Colonic mucosa (tissue), 4 donors: ENCODE measurements at places on chromosomes 12 and 14. TPM values are rescaled to one million over a fixed set of nuclear protein-coding genes. Genes with fewer than 3 reads are reported as not detected.

ADAMTS20 gene
- total RNA-seq = not detected

DNA sequence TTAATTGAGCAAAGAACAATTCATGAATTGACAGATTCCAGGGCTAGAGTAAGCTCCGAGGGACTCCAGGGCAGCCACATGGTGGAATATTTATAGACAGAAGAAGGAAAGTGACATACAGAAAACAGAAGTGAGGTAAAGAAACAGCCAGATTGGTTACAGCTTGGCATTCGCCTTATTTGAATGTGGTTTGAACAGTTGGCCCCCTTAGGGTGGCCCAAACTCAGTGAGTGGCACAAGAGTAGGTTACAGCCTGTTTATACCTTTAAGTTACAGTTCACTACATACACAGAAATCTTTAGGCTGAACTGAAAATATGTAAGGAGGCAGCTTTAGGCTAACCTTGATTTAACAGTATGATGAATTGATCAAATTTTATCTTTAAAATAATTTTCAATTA, 174.5 kb upstream of the CNOT2 start:
- no peak for DNase-seq

DNA sequence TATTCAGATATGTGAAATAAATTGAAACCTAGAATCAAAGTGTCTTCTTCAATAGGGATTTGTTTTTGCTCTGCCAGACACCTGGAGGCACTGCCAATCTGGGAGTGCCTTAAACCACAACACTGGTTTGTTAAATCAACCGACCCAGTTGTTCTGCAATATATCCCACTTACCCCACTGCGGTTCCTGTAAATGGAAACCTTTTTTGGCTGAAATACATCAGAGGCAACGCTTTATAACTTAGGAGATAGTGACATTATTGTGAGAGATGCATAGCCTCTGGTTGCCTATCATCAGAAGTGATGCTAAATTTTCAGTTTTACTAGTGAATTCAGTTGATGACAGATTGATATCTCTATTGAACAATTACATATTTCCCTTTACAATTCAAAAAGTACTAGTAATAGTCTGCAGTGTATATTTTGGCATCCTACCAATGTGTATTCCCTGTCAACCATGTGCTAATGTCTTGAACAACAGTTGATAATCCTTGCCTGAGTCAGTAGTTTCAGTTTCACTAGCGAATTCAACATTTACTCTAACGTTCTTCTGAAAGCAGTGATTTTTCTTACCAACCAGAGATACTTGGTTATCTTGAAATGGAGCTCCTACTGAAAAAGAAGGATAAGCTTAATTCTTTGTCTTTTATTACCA, 30.5 kb downstream of the PPP2R5C start:
- DNase-seq = no peak

- peak; percentile 65 for DNase-seq
Observed at GRCh38 chr12:3202734-3203446, 125.7 kb downstream of the TSPAN9 start.

CINP gene
- 29.5 TPM for total RNA-seq

DNA sequence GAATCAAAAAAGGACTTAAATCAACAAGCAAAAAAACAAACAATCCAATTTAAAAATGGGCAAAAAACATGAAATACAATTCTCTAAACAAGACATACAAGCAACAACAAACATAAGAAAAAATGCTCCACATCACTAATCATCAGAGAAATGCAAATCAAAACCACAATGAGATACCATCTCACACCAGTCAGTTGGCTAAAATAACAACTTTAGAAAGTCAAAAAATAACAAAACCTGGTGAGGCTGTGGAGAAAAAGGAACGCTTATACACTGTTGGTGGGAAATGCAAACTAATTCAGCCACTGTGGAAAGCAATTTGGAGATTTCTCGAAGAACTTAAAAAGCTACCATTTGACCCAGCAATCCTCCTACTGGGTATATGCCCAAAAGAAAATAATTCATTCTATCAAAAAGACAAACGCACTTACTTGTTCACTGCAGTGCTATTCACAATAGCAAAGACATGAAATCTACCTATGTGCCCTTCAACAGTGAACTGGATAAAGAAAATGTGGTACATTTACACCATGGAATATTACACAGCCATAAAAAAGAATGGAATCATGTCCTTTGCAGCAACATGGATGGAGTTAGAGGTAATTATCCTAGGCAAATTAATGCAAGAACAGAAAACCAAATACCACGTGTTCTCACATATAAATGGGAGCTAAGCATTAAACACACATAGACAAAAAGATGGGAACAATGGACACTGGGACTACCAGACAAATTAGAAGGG, 26.9 kb downstream of the PRKD1 start:
- no peak for DNase-seq

DNA sequence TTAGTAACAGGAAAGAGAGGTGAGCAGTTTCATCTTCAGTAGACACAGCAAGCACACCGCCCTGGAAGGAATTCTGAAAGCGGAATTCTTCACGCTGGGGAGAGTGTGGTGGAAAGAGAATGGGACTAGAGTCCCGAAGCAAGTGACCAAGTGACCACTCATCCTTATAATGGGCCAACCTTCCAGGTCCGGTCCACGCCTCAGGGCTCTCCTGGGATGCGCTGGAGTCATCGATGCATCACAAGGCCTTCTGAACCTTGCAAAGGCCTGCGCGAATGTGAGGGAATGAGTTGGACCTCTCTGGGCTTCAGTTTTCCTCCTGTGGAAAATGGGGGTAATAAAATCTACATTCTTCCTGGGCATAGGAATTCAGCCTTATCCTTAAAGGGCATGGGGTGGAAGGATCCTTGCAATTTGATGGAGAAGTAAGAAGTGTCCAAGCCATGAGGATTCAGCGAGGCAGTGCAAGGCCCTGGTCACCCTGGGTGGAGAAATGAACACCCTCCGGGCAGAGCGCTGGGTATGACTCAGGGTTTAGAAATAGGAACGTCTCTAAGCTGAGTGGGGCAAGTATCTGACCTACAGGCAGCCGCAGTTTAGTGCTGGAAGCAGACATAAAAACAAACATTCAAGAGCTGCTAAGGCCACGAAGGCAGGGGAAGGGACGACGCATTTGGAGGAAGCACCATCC, 97.7 kb downstream of the SETD3 start:
- DNase-seq = no peak

DNA sequence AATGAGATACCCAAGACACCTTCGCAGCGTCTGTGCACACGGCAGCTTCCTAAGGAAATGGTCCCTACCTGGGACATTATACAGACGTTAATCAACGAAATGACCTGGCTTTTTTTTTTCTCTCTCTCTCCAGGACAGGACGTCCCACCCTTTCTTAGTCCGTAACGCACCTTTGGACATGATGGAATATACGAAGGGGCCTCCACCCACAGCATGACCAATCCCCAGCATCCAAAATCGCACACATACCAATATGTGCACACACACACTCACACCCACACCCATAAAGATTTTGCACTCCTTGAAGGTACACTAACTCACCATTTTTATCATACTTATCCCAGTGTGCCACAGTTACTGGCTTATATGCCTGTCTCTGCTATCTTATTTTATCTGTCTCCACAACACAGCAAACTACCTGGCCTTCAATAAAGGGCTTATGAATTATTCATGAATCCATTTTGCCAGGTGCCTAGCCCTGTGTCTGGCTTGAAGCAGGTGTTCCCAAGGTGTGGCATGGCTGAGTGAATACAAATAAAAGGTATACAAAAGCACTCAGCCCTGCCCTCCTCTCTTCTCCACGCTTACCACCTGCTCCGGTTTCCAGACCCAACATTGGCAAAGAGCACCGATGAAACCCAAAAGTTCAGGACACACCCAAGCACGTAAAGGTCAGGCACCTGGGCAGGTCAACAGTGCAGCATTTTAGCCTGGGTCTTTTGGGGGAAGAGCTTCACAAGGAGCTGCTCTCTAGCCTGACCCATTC, 2.2 kb downstream of the SCNN1A start:
- peak; percentile 87 for DNase-seq
